Urinary bladder (tissue), 4 donors: ENCODE measurements at places on chromosomes 6 and 20. TPM values are rescaled to one million over a fixed set of nuclear protein-coding genes. Genes with fewer than 3 reads are reported as not detected.

SGK2 gene
- polyA plus RNA-seq, result 1.9 TPM

GRCh38 chr6:4383910-4384638 lies 248.7 kb upstream of the ECI2 start:
- no peak for DNase-seq

DNA sequence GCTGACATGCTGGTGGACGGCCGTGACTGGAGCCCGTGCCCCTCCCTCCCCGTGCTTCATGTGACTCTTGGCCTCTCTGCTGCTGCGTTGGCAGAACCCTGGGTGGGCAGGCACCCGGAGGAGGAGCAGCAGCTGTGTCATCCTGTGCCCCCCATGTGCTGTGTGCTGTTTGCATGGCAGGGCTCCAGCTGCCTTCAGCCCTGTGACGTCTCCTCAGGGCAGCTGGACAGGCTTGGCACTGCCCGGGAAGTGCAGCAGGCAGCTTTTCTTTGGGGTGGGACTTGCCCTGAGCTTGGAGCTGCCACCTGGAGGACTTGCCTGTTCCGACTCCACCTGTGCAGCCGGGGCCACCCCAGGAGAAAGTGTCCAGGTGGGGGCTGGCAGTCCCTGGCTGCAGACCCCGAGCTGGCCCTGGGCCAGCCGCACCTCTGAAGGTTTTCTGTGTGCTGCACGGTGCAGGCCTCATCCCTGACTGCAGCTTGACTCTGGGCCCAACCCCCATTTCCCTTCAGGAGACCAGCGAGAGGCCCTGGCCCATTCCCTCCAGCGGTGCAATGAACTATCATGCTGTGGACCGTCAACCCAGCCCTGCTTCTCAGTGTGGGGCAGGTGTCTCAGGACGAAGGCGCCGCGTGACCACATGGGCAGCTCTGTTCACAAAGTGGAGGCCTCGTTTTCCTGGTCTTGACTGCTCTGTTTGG lies 8.1 kb downstream of the NPBWR2 start:
- DNase-seq, result no peak

DNA sequence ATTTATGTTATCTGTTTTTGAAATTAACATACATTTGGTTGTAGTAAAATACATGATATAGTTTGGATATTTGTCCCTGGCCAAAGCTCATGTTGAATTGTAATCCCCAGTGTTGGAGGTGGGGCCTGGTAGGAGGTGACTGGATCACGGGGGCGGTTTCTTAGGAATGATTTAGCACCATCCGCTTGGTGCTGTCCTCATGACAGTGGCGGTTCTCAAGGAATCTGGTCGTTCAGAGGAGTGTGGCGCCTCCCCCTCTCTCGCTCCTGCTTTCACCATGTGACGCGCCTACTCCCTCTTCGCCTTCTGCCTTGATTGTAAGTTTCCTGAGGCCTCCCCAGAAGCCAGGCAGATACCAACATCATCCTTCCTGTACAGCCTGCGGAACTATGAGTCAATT lies 29.0 kb downstream of the CTCFL start:
- DNase-seq, result no peak
